ENCODE measurements at places on chromosomes 3 and 15.

DNA sequence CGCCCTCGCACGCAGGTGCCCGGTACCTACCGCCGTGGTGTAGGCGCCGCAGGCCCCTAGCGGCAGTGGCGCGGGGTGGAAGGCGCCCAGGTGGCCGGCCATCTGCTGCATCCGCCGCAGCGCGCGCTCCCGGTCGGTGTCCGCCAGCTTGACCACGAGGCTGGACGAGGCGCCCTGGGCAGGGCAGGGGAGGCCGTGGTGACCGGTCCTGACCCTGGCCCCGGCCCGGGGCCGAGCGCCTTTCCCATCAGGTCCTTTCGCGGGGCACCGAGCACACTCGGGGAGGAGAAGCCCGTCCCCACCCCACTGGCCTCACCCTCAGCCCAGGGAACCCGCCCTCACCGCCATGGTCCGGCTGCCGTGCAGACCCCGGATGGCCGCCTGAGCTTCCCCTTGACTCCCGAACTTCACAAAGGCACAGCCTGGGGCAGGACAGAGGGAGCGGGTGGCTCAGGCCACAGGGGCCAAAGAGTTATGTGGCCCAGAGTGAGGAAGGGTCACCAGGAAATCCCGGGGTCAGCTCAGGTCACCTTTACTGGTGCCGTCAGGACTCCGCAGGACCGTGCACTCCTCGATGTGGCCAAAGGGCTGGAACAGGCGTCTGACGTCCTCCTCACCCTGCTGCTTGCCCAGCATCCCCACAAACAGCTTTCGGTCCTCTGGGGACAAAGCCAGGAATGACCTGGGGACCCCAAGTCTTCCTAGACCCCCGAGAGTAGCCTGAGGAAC is 17.4 kb upstream of the PARP6 start:
- DNase-seq: no peak

- DNase-seq: peak; percentile 1
These were observed 28.0 kb upstream of the PIGZ start for GRCh38 chr3:196996454-196997265.

GRCh38 chr15:72509484-72509883 is 35.4 kb downstream of the ARIH1 start:
- DNase-seq: no peak

DNA sequence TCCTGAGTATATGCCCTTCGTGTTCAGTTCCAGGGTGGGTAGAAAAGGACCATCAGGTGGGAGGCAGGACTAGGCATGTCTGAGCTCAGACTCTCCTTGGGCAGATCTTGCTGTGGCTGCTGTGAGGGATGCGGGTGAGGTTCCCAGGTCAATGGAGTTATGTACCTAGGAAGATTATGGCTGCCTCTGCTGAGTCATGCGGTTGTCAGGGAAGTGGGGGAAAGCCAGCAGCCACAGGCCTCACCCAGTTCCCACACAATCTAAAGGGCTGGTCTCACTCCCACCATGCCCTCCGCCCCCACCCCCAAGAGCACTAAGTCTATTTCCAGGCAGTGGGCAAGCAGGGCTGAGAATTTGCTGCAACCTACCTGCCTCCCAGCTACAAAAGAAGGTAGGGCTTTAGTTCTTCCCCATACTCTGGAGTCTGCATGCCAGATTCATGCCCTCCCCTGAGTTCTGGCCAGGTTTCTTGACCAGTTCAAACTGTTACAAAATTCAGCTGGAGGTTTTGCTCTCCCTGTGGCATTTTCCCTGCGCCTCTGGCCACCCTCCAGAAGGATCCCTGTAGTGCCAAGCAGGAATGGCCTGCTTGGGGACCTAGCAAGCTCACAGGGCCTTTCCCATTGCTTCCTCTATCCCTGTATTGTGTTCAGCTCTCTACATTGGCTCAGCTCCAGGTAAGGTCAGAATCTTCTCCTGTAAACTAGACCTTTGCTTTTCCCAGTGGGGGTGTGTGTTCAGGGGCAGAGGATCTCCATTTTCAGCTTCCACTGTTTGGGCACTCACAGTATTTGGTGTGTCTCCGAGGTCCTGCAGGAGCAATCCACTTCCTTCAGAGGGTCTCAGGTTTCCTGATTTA is 12.7 kb upstream of the TMCO5A start:
- no peak for DNase-seq

GRCh38 chr15:89876396-89877082 is 17.3 kb downstream of the AP3S2 start:
- DNase-seq: no peak

- no peak for DNase-seq
These were observed 83.1 kb upstream of the VEPH1 start for GRCh38 chr3:157586293-157586692.

DNA sequence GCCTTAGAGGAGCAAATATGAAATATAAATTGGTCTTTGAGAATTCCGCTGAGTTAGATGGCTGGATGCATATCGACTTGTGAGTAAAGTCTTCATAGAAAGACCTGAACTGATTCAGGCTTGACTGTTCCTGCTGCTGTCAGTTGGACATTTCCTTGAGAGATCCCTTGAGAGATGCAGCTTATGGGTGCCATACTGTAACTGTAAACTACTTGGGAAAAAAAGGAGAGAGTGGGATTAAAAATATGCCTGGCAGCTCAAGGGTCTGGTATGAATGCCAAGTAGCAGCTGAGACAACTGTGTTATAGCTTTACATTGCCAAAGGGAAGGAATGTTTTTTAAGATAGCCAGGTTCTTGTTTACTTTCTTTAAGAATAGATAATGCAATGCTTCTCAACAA is 926.6 kb downstream of the EPHA3 start:
- DNase-seq: no peak

DNA sequence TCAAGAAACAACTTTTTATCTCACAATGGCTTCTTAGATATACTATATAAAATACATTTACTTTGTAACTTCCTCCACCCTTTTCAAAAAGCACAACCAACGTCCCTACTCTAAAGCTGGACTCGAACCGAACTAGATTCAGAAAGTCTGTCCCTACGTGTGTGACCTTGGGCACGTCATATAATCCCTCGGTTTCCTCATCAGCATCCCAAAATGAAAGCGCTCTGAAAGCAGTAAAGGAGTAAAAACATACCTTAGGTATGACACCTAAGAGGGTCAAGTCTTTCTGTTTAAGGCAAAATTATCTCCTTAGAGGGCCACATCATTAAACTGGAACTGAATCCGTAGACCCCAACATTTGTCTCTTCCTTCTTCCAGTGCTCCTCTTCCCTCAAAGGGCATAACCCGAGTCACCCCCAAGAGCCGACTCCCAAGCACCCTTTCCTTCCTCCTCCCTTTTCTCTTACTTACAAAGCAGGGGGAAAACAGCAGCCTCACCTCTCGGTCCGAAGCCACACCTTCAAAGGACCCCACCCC is 663 bp downstream of the PDCD10 start:
- DNase-seq: no peak

DNA sequence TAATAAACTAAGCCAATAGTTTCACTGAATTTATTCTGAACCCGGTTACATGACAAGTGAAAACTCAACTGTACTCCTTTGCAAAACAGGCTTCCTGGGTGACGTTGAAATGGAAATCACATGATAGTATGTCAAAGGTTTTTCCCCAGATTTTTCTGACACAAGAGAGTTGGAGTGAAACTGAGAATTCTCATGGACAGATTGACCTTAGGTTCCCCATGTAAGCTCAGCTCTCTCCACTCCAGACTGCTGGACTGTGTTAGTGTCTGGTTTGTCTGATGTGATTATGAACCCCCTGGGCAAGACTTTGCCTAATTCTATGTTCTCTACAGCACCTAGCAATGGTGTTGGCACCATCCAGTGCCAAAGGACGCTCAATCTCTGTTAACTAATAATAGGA is 219.7 kb upstream of the COL8A1 start:
- DNase-seq: no peak

DNA sequence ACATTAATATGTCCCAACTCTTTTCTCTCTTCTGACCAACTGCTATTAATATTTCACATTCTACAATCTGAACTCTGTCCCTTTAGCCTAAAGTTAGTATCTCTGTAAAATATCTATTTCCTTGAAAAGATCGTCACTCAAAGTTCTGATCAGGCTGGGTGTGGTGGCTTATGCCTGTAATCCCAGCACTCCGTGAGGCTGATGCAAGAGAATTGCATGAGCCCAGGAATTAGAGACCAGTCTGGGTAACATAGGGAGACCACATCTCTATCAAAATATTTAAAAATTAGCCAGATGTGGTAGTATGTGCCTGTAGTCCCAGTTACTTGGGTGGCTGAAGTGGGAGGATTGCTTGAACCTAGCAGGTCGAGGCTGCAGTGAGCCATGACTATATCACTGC is 695.6 kb downstream of the MCTP2 start:
- no peak for DNase-seq

DNA sequence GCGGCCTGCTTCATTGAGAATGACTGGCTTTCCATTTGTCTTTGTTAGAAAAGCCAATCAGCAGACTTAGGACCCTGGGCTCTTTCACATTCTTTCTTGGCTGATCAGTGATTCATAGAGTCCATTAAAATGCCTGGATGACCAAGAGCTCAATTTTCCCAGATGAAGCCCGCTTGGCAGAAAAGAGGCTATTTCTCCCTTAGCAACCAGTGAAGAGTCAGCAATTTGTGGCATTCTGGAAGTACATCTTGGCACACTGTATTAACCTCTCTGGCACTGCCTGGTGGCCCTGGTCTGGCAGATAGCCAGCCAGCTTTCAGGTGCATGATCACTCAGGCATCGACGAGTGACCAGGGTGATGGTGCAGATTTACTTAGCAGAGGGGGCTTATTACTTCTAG is 145.7 kb upstream of the PLAAT1 start:
- no peak for DNase-seq

- no peak for DNase-seq
These were observed 149.5 kb downstream of the SPATA16 start for GRCh38 chr3:172991424-172991996.

GRCh38 chr3:153032891-153033290 is 129.1 kb upstream of the RAP2B start:
- DNase-seq: no peak

DNA sequence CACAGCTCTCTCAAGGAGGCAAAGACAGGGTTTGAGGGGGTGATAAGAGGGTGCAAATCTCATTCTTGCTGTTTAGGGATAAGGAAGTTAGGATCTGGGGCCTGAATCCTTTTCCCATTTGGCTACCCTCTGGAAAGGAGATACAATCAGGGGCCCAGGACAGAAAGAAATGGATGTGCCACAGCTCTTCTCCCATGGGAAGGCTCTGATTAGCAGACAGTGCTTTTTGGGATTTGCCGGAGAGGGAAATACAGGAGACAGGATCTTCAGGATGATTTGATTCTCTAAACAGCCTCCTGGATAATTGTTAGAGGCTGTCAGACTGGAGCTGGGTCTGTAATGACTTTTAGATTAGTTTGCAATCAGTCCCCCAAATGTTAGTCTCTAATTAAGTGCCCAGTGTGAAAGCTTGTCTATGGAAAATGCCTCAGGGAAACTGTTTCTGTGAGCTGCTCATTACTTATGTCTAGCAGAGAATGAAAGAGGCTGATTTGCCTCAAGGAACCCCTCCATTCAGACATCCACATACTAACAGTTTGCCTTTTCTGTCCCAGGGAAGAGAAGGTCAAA is 67.6 kb downstream of the COL6A5 start:
- peak; percentile 66 for DNase-seq

- DNase-seq: no peak
These were observed 295.5 kb upstream of the GADL1 start for GRCh38 chr3:31189971-31190370.
